Left lobe of liver (tissue), 2 donors: ENCODE measurements at places on chromosomes 7 and 10.
A peak's percentile ranks its signal among the peaks of the same experiment; 100 is the strongest.

DNA sequence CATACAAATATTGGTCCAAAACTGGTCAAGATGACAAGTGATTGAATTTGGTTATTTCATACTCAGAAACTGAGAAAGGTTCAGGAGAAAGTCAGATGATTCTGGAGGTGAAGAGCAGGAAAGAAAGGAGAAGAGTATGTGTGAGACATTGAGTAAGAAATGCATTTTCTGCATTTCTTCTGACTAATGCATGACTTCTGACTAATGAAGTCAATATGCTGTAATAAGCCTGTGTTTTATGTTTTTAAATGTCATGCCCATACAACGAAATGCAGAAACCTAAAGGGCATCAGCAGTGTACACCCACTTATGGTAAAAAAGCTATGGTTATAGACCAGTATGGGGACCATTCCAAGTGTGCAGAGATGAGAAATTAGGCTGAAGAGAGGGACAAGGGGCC, 1227.8 kb upstream of the SORCS1 start:
- DNase-seq: no peak

- DNase-seq: no peak
These were observed 50.1 kb upstream of the DNAAF5 start for GRCh38 chr7:676246-676971.

DNA sequence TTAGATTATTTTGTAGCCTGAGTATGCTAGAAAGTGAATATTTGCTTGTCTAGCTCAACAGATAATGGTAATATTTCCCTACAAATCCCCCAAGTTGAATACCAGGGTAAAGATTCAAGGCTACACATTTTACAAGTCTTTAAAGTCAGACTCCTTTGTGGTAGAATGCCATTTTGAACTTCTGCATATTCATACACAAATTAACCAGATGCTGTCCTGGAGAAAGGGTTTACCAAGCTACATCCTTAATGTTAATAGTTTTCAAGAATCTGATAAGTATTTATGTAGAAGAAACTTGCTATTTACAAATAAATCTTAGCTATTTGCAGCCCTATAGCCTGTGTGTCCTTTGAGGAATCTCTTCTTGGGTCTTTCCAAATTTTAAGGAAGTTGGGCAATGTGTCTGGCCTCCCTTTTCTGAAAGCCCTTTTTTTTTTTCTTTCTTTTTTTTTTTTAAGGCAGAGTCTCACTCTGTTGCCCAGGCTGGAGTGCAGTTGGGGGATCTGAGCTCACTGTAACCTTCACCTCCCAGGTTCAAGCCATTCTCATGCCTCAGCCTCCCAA, 82.6 kb downstream of the CPEB3 start:
- DNase-seq: no peak

DNA sequence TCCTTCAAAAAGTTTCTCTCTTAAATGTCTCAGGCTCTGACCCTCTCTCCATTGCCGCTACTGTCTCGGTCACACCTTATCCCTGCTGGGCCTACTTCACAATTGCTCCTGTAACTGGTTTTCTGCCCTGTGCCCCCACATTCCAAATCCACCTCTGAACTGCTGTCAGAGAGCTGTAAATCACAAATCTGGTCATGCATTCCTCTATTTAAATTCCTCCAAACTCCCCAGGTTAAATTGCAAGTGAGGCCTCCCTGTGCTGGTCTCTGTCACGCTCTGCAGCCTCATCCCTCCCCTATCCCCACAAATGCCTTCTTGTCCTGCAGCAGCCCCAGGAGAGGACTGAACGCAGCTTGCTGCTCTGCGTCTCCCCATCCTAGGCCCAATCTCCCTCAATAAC, 40.4 kb upstream of the CDCA7L start:
- DNase-seq: no peak

DNA sequence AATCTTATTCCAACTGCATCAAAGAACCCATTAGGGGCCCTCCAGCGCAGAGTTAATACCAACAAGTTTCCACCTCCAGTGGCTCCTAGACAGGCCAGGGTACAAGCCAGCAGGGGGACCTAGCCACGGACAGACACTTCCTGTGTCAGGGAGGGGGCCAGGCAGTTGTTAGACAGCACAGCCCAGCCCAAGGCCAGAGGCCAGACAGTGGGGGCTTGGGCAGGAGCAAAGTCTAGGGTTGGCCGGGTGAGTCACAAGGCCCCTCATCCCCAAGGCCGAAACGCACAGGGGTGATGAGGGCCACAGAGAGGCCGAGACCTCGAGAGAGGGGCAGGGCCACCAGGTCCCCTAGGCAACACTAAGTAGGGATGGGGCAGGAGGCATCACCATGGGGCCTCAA, 19.3 kb upstream of the OPTN start:
- DNase-seq: no peak

- no peak for DNase-seq
These were observed 2.8 kb upstream of the CELF2 start for GRCh38 chr10:11014671-11015445.

- no peak for DNase-seq
These were observed 14.3 kb downstream of the TES start for GRCh38 chr7:116224492-116225098.

- no peak for DNase-seq
These were observed 110.5 kb downstream of the FANK1 start for GRCh38 chr10:126006906-126007305.

DNA sequence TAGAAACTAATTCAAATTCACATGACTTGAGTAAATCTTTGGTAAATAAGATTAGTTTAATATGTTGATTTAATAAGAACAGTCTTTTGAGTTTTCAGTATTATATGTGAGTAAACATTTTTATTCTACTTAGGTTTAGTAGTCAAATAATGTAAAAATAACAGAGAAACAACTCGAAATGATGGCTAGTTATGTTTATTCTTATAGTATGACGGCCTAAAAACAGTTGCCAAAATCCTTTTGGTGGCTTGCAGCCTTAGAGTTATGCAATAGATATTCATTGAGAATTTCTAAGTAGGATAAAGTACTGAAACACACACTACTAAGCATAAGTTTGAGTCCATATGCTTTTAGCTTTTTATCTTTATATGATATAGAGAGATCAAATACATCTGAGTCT, 184.8 kb downstream of the GNAI1 start:
- DNase-seq: no peak

DNA sequence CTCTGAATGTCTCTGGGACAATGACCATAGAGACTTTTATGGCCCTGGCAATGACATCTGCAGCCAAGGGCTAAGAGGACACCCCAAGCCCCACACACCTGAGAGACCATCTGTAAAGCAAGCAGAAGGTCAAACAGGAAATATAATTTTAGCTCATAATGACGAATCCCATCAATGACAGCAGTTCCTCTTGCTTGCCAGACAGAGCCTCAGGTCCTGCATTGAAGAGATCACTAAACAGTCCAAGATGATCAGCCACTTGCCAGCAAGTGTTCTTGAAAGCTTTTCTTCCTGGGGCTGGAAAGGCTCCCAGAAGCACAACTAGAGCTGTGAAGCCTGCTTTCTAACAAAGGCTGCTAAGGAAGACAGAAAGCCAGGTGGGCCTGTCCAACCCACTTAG, 993.7 kb upstream of the AUTS2 start:
- DNase-seq: no peak

- peak; percentile 65 for DNase-seq
These were observed 3.0 kb downstream of the DDIT4 start for GRCh38 chr10:72276421-72277339.

DNA sequence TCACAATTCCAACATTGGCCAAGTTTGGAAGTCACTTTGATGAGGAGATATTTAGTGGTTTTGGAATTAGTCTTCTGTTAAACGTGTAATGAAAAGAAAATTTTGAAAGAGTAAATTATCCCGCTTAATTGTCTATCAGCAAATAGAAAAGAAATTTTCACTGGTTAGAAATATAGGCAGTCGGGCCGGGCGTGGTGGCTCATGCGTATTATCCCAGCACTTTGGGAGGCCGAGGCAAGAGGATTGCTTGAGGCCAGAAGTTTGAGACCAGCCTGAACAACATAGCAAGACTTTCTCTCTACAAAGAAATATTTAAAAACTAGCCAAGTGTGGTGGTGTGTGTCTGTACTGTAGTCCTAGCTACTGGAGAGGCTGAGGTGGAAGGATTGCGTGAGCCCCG, 13.4 kb downstream of the CNTNAP2 start:
- DNase-seq: no peak

DNA sequence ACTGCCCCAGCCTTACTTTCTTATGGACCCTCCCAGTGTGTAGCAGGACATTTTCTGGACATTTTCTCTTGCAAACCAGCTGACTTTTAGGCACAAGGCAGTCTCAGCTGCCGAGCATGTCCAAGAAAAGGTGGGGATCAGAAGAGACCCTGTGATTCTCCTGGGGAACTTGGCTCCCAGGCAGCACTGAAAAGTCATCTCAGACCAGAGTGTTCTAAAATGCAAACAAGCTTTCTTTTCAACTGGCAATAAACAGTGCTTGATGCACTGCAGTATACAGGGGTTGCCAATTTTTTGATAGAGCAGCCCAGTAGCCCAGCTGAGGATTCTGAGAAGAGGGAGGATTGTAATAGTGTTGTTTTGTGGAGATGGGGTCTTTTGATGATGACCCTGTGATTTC, 168.0 kb upstream of the PHYHIPL start:
- DNase-seq: no peak

- no peak for DNase-seq
These were observed 132.3 kb upstream of the CHST15 start for GRCh38 chr10:124225467-124226270.

DNA sequence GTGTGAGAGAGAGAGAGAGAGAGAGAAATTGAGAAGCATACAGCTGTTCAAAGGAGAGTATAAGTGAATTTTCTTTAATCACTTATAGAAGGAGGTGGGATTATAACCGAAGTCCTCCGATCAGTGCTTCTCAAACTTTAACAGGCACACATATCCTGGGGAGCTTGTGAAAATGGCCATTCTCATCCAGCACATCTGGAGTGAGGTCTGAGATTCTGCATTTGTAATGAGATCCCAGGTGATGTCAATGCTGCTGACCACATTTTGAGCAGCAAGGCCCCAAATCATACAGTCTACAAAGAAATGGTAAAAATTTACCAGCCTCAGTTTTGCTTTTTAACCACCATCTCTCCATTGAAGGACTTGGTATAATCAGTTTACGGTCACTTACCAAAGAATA, 219.0 kb downstream of the PTEN start:
- no peak for DNase-seq
